Ovary (tissue), 10 donors: ENCODE measurements at places on chromosomes 5 and 9.

DNA sequence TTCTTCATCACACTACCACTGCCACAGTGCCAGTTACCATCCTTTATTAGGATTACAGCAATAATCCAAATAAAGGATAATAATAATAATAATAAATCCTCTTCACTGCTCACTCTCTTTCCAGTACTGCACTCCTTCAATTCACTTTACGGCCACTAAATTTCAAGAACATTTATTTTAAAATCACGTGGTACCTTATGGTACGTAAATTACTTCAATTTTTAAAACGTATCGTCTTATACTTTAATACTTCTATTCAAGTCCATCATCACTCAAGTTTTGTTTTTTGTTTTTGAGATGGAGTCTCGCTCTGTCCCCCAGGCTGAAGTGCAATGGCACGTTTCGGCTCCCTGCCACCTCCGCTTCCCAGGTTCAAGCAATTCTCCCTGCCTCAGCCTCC lies 36.5 kb downstream of the PTBP3 start:
- no peaks in the 10 kb centered on the region for H3K36me3 ChIP-seq
- H3K4me1 ChIP-seq = peaks cover 2% of the 10 kb centered on the region
- no peak overlapping the region for H3K27ac ChIP-seq
- no peak for DNase-seq

GRCh38 chr9:82115900-82116299 lies 127.3 kb downstream of the SPATA31D1 start:
- H3K4me3 ChIP-seq = no peak overlapping the region
- no peak overlapping the region for H3K27ac ChIP-seq
- DNase-seq = no peak
- no peaks in the 10 kb centered on the region for H3K27me3 ChIP-seq
- no peaks in the 10 kb centered on the region for H3K36me3 ChIP-seq

GRCh38 chr5:9644630-9645029 lies 14.5 kb upstream of the TAS2R1 start:
- H3K4me3 ChIP-seq = no peak overlapping the region
- H3K36me3 ChIP-seq = no peaks in the 10 kb centered on the region
- no peak overlapping the region for H3K27ac ChIP-seq
- H3K4me1 ChIP-seq = no peaks in the 10 kb centered on the region
- H3K27me3 ChIP-seq = no peaks in the 10 kb centered on the region

DNA sequence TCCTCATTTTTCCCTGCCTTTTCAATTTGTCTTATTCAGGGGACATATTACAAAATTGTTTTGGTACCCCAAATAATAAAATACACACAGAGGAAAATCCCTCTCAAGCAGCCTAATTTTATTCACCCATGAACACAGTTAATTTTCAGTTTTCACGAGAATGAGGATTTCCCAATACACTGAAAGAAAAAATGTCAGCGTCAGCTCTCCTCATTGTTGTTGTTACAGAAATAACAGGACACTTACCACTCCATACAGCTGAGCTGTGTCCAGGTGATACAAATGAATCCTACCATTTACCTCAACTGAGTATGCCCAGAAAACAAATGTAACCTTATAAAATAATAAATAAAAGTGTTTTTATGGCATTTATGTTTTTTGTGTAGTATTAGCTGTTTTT lies 144.6 kb upstream of the PCA3 start:
- no peak overlapping the region for H3K27ac ChIP-seq
- DNase-seq = no peak
- no peaks in the 10 kb centered on the region for H3K27me3 ChIP-seq
- H3K4me1 ChIP-seq = no peaks in the 10 kb centered on the region
- H3K4me3 ChIP-seq = no peak overlapping the region

- no peaks in the 10 kb centered on the region for H3K36me3 ChIP-seq
- no peaks in the 10 kb centered on the region for H3K4me1 ChIP-seq
- no peaks in the 10 kb centered on the region for H3K27me3 ChIP-seq
- H3K4me3 ChIP-seq = no peak overlapping the region
- H3K27ac ChIP-seq = no peak overlapping the region
Measured at GRCh38 chr5:135179308-135179980, 145.4 kb upstream of the PITX1 start.

GRCh38 chr9:88421348-88421747 lies 33.1 kb downstream of the SPIN1 start:
- H3K4me1 ChIP-seq = peaks cover 13% of the 10 kb centered on the region
- no peak overlapping the region for H3K27ac ChIP-seq
- no peak overlapping the region for H3K4me3 ChIP-seq
- no peaks in the 10 kb centered on the region for H3K36me3 ChIP-seq
- no peaks in the 10 kb centered on the region for H3K27me3 ChIP-seq

DNA sequence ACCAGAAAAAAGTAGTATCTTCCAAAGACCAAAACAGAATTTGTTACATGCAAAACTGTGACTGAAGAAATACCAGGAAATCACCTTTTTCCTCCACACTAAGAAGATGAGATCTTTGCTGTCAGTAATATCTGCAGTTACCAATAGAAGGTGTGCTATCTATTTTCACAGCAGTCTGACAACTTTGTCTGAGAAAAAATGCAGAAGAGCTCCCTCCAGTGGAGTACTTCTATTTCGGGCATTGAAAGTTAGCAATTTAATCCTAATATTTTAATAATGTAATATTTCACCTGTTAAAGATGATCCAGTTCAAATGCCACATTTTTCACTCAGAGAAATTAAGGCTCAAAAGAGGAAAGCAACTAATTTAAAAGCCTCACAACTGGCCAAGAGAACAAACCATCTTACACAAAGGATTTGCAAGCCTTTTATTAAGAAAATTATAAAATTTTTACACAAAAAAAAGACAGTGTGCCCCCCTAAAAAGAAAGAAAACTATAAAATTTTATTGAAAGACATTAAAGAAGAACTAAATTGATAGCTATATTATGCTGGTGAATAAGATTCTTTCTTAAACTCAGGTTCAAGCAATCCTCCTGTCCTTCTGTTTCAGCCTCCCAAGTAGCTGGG lies 50.6 kb downstream of the DEPDC1B start:
- H3K4me3 ChIP-seq = no peak overlapping the region
- H3K36me3 ChIP-seq = no peaks in the 10 kb centered on the region
- no peak for DNase-seq
- no peaks in the 10 kb centered on the region for H3K4me1 ChIP-seq
- no peak overlapping the region for H3K27ac ChIP-seq
- no peaks in the 10 kb centered on the region for H3K27me3 ChIP-seq

DNA sequence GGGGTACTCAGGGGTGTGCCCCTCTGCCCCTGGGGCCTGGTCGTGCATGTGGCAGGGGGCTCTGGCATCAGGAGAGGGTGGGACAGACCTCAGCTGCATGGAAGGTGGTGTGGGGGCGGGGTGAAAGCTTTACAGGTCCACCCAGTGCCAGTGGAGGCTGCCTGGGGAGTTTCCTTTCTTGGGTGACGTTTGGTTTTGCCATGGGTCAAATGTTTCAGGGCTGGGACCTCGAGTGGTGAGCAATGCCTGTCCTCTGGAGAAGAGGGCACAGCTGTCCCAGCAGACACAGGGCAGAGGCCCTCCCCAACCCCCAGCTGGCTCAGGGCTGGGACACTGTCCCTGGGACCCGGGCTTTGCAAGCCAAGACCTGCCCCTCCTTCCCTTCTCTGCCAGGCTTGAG lies 3.6 kb downstream of the RXRA start:
- H3K4me1 ChIP-seq = peaks cover 50% of the 10 kb centered on the region
- DNase-seq = no peak
- no peaks in the 10 kb centered on the region for H3K27me3 ChIP-seq
- peak overlapping the region; percentile 70 for H3K27ac ChIP-seq
- no peak overlapping the region for H3K4me3 ChIP-seq

DNA sequence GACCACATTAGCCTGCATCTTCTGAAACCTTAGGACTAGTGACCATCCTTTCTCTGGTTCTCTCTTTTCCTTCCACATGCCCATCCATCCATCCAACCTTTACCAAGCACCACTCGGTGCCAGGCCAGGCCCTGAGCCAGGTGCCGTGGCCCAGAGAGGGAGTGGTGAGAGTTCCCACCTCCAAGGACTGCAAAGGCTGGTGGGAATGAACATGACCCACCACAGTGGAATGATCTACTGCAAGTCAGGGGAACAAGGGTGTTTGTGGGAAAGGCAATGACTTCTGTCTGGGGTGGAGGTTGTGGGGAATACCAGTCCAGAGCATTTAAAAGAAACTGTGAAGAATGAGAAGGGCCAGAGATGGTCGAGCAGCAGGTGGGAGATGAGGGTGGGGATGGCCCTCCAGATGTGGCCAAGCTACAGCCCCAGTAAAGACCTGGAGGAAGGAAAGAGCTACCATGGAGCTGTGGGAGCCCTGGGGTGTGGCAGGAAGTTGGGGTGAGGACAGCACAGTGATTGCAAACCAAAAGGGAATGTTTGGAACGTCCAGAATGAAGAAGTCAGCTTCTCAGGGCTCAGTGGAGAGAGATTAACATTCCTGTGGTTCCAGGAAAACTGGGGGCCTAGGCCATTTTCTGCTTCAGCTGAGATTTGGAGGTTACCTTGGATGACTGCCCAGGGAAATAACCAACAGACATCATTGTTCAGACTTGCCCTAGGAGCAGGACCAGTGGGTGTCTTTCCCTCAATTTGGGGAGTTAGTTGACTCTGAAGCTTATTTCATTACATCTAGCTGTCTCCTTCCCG lies 30.7 kb upstream of the CORO2A start:
- H3K27ac ChIP-seq = no peak overlapping the region
- no peaks in the 10 kb centered on the region for H3K4me1 ChIP-seq
- H3K36me3 ChIP-seq = no peaks in the 10 kb centered on the region
- no peak for DNase-seq
- H3K4me3 ChIP-seq = no peak overlapping the region

DNA sequence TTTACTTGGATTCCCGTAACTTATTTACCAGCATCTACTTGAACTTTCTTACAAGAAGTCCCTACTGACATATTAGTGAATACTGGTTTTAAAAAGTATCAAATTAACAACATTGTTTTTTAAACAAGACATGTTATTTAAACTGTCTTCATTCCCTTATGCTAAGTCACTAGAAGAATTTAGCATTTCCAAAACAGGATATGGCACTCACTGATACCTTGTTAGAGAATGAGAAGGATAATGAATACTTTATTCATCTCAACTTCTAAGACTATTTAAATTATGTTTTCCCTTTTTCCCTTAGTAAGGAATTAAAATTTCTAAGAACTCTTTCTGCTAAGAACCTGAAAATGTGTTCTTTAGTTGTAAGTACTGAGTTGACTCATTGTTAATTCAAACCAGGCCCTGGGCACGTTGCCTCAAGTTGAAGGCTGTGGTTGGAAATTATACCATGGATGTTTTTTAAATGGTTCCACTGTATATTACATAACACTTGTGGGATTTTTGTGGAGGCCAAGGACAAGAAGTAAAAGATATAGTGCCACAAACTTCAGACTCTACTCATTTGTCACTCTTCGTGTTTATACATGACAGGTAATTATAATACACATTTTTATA lies 219.0 kb upstream of the EDIL3 start:
- H3K4me3 ChIP-seq = no peak overlapping the region
- no peak for DNase-seq
